ENCODE measurements at places on chromosomes 7 and 10.

GRCh38 chr7:50608196-50608906, 43.1 kb upstream of the DDC start:
- no peak for DNase-seq

DNA sequence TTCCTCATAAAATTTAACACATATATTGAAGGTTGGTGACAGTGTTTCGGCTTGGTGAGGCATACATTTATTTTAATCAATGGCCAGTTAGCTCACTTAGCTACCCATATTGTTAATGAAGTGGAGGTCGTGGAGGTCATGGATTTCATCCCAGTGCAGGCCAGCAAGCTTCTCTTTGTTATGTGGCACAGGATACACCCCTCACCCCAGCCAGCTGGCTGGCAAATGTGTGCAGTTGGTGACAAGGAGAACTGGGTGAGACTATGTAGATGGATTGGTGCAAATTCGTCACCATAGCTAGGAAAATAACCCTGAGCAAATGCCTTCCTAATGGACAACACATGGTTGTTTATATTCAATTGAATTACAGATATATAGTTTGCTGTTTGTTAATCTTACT, 50.5 kb upstream of the FOXP2 start:
- DNase-seq: no peak

- DNase-seq: no peak
Observed at GRCh38 chr7:52197221-52197620, 838.2 kb upstream of the POM121L12 start.

DNA sequence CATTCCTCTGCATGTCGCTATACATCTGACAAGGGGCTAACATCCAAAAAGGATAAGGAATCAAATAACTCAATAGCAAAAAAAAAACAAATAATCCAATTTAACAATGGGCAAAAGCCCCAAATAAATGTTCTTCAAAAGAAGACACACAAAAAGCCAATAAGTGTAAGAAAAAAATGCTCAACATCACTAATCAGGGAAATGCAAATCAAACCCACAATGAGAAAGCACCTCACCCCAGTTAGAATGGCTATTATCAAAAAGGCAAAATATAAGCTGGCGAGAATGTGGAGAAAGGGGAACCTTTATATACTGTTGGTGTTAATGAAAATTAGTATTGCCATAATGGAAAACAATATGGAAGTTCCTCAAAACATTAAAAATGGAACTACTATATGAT, 14.3 kb downstream of the ARHGAP12 start:
- DNase-seq: no peak

DNA sequence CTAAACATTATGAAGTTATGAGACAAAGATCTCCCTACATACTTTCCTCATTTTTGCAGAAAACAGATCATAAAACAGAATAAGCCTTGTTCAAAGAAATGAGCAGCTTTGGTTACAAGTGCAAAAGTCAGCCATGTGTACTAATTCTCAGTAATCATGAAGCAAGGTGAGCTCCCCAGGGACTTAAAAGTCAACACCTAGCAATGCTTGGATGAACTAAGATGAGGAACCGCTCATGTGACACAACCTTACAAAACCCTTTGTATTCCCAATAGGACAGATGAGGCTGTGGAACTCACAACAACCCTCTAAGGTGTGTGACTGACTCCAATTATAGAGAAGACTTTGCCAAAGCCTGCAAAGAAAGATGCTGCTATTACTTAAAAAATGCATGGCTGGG, 154.5 kb downstream of the SLC25A13 start:
- no peak for DNase-seq

- DNase-seq: no peak
Observed at GRCh38 chr10:25038325-25038724, 21.9 kb downstream of the THNSL1 start.

DNA sequence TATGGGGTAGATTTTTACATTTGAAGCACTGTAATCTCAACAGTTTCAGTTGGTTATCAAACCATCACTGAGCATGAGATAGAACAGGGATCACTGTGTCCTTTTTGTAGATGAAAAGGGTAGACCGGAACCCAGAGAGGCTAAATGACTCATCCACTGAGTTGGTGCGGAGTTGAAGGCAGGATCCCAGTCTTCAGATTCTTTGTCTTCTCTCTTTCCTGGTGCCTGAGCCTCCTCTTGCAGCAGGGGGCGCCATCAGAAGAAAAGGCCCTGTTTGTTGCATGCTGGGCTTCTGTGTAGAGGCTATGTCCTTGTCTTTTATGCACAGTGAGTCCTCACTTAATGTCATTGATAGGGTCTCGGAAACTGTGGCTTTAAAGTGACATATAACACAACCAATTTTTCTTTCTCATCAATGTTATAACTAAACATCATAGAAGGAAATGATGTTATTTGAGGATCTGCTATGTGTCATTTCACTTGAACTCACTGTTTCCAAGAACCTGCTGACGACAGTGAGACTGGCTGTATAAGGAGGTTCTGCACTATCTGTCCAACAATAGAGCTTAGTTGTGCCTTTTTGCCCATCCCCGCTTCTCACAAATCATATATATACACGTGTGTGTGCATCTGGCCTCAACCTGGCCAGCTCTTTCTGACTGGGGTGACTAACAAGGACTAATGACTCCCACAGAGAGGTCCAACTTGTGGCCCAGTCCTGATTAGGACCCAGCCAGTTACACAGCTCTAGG, 14.3 kb downstream of the ZNF282 start:
- DNase-seq: no peak

DNA sequence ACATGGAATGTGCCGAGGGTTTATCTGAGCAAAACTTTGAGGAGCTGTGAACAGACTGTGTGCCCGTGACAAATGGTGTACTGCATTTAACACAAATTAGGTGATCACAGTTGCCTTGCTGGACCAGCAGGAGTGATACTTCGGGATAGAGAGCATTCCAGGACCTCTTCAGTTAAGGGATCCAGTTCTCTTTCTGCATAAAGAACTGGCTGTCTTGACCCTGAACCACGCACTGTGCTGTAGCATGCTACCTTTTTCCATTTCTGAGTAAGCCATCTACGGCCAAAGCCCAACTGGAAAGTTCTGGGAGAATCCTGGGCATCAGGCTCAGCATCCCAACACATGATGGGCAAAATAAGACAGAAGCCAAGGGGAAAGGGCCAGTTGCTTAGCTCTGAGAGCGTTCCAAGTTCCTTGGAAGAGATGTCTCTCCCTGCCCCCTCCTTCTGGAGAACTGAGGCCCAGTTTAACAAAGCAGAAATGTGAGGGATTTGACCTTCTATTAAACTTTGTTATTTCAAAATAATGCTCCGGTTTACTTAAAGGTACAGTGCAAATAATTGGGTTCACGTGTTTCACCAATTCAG, 37.9 kb upstream of the ADD3 start:
- no peak for DNase-seq

DNA sequence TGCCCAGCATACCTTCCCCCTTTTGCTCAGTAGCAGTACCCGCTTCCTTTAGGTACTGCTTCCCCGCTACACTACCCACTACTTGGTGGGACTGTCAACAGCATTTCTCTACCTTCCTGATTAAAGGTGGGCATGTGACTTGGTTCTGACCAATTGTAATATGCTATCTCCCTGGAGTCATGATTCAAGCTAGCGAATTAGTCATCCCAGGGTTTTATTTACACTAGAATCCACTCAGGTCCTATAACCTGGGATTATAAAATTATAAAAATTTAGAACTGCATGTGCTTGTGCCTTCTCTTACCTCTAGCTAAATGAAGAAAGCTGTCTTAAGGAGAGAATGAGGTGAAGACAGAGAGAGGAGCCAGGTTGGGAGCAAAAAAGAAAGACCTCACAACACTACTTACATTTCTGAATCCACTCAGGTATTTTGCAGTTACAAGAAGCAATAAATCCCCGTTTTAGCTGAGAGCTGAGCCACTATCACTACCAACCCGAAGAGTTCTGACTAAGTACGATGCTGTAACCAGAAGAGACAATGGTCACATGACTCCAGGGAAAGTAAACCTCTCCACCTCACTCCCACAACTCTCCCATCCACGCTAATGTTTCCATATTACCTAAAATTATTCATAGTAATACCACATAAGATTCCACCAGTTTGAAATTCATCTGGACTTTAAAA, 9.7 kb downstream of the GBX1 start:
- DNase-seq: no peak

- no peak for DNase-seq
Observed at GRCh38 chr7:45962861-45963260, 41.8 kb upstream of the IGFBP3 start.

DNA sequence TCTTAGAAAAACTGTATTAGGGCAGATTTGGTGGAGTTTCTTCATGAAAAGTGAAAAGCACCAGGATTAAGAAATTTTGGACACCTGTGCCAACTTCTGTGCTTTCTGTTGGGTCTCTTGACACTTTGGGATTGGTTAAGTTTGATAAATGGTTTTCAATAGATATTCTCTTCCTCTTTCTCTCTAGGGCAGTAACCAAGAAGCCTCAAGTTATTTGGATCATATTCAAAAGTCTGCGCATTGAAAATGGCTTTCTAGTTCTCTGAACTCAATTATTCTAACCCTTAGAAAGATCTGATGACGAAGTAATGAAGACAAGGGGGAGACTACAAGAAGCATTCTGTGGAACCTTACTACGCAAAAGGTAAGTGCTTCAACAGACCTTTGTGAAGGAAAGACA, 144.0 kb upstream of the CCDC6 start:
- DNase-seq: no peak

- DNase-seq: no peak
Observed at GRCh38 chr7:25469669-25470068, 241.4 kb upstream of the NPVF start.

DNA sequence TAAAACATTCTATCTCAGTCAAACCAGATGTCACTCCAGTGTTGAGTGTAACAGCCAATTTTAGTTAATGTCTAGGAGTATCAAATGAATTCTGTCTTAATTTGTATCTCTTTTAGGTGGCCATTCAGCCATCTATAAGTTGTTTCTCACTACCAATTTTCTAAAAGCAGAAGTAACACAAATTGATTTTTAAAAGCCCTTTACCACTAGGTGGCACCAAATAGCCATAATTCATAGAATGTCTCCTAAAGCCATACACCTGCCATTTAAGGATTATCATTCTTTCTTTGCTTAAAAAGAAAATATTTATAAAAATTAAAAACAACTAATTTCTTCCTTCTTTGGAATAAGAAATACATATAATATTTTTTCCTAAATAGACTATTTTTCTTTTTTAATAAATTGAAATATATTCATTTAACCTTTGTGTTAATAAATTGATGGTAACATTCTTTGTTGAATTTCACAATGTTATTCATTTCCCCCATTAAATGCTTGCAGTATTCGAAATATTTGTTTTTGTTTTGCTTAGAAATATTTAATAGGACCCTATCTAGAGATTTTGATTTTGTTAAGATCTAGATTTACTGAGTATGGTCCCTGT, 107.8 kb upstream of the PPP1R3A start:
- DNase-seq: no peak
